ENCODE measurements at places on chromosomes 4 and X.

DNA sequence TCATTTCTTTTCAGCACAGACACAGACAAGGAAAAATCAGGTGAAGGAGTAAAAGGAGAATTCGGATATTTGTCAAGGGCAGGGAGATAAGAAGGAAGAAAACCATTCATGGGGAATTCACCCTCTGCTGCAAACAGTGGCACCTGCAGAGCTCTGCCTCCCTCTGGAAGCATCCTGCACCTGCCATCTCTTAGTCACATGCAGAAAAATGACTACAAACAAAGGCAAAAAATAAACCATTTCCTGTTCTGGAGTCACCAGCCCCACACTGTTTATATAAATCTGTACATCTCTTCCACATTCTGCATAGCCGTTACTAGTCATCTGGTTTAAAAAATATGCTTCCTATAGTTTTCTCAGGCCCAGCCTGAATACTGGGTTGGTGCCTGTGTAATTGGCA lies 205.3 kb downstream of the ARAP2 start:
- DNase-seq = no peak

DNA sequence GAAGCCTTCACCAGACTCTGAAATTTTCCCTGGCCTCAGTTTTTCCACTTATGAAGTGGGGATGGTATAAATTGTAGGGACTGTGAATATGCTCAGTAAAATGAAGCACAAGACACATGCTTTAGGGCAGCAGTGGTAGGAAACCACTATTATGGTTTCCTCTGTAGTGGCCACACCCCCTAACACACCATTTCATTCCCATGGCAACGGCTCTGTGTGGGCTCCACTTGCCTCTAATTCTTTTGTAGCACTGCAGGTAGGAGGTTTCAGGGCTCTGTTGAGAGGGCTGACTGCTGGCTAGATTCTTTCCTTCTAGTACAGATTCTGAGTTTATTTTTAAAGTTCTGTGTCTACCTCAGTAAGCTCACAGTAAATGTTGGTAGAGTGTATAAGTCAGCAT lies 3.5 kb upstream of the VMA21 start:
- peak; percentile 25 for DNase-seq

DNA sequence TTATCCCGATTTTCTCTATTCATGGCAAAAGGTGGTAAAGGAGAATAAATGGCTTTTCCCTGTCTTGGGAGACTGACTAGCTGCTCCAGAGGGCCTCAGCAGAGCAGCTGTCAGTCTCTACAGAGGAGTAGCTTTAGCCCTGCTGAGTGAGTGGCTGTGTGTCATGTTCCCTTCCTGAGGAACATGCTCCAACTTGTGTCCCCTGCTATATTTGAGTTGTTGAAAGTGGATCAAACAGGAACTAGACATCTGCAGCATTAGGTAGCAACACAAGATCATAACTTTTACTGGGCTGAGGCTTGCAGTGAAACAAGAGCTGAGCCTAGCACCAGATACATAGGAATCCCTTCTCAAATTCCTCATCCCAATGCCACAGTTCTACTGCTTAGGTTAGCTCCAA lies 26.7 kb upstream of the PLAC1 start:
- DNase-seq = no peak

- no peak for DNase-seq
Measured at GRCh38 chr4:71210823-71211222, 128.0 kb upstream of the SLC4A4 start.

DNA sequence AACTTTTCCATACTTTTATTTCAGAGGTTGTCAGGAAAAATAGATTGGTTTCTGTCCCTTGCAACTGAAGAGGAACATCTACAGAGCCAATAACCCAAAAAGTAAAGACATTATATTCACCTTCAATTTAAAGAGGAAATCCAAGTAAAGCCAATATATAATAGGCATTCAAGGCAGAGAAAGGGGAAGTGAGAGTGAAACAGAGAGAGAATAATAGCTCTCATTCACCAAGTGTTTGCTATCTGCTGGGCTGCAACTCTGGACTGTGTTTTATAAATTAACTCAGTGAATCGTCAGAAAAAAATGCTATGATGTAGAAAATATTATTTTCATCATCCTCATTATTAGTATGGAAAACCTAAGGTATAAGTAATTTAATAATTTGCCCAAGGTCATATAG lies 448.5 kb downstream of the TRAM1L1 start:
- no peak for DNase-seq

- no peak for DNase-seq
Measured at GRCh38 chr4:18007625-18008024, 13.9 kb downstream of the LCORL start.

Data from activated gamma-delta T cell treated with anti-CD3 and anti-CD28 coated beads, Interleukin-2, amount 50 U/mL, for 16 hours (primary cell).